Left hindlimb (tissue), 1 donor: ENCODE measurements at places on chromosomes 11 and 22.

DNA sequence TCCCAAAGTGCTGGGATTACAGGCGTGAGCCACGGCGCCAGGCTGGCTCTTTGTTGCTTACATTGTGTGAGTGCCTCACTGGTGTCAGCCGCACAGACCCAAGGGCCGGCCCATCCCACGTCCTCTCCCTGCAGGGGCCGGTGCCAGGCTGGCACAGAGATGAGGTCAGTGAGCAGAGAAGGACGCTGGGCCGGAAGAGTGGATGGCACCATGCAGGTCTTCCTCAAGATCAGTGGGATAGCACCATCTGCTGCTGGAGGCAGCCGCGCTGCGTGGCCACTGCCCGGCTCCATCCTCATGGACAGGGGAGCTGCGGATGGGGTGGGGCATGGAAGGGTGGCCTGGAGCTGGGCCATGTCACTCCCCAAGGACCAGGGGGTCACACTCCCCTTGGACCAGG is 22.0 kb upstream of the FGF4 start:
- DNase-seq, result no peak

DNA sequence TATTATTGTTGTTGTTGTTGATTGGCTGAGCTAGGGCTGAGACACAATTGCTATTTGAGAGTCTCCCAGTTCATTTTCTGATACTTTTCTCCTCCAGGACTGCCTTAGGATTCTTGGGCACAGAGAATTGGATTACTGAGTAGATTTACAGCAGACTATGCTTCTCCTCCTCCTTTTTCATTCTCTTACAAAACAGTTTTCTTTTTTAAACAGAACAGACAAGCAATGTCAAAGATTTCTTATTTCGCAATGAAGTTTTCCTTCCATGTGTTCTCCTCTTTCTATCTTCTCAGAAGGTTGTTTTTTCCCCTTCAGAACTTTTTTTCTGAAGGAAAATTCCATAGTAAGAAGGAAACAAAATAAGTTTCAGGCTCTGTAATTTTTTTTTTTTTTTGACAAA is 19.8 kb upstream of the TIMP3 start:
- DNase-seq, result no peak

DNA sequence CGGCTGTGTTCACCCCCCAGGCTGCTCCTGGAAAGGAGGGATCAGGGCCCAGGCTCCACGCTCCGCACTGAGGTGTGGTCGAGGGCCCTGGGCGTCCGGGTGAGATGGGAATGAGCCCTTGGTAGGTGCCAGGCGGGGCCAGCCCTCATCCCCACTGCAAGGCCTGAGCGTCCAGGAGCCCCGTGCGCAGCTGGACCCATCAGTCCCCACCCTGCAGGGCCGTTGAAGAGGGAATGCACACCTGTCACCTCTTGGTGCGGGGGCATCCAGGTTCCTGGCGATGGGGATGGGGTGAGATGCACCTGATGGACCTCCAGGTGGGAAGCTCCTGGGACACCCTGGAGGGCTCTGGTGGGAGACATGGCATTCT is 72.2 kb downstream of the KCNQ1 start:
- peak; percentile 13 for DNase-seq

DNA sequence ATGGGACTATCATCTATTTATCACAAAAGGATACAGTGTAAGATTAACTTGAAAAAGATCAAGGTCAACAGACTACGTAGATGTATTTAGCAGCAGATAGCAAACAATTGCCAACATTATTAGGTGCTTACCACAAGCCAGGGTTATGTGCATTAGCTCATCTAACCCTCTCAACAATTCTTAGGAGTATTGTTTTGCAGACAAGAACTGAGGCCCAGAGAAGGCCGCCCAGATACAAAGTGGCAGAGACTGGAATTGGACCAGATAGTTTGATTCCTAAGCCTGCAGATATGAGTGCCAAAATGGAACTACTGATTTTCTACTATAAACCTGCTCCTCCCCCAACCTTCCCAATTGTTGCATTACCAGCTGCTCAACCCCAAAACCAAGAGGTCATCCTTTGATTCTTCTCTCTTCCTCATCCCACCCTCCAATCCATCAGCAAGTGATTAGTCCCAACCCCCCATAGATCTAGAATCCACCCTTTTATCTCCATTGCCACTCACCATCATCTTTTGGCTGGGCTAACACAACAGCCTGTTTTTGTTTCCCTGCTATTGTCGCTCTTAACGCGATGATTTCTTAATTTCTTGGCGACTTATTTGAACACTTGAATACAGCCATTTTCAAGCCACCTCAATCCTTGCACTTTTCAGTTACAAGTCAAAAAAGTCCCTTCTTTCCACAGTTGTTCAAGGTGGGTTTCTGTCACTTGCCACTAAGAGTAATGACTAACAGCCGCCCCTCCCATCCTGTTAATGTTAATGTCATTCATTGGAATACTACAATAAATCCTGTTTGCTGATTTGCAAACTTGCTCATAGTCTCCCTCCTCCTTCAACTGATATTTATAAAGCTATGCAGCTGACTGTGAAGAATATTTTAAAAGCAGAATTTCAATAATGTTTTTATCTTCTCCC is 2.7 kb downstream of the TMEM123 start:
- no peak for DNase-seq

- DNase-seq, result no peak
These were observed 4.6 kb downstream of the PRG3 start for GRCh38 chr11:57376095-57377090.

- DNase-seq, result no peak
These were observed 45.5 kb downstream of the CACNA1I start for GRCh38 chr22:39616051-39616450.

- DNase-seq, result no peak
These were observed 76.7 kb upstream of the BLID start for GRCh38 chr11:122192634-122193255.

GRCh38 chr11:112965656-112966055 is 4.4 kb downstream of the NCAM1 start:
- peak; percentile 43 for DNase-seq

DNA sequence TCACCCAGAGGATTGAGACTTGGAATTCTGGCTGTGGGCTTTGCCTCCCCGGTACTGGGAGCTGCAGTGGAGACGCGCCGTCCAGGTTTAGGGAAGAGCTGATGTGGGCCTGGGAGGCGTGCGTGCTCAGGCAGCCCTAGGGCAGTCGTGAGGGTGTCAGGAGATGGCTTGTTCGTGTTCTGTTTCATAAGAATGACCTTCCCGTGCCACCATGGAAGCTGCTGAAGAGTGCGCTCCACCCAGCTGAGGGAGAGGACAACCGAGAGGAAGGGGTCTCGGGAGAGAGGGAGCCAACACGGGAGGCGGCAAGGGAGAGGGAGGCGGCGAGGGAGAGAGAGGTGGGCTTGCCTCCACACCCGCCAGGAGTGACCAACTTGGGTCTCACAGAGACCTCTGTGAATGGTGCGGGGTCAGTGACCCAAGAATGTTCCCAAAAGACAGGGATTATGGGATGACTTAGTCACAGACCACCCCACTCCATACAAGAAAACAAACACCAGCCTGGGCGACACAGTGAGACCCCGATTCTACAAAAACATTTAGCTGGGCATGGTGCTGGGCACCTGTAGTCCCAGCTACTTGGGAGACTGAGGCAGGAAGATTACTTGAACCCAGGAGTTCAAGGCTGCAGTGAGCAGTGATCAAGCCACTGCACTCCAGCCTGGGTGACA is 14.7 kb upstream of the TRMU start:
- no peak for DNase-seq

- peak; percentile 92 for DNase-seq
These were observed at the start of gene HIPK3 for GRCh38 chr11:33257160-33257896. Gene HIPK3 (plus strand): TSS chr11:33257381.

DNA sequence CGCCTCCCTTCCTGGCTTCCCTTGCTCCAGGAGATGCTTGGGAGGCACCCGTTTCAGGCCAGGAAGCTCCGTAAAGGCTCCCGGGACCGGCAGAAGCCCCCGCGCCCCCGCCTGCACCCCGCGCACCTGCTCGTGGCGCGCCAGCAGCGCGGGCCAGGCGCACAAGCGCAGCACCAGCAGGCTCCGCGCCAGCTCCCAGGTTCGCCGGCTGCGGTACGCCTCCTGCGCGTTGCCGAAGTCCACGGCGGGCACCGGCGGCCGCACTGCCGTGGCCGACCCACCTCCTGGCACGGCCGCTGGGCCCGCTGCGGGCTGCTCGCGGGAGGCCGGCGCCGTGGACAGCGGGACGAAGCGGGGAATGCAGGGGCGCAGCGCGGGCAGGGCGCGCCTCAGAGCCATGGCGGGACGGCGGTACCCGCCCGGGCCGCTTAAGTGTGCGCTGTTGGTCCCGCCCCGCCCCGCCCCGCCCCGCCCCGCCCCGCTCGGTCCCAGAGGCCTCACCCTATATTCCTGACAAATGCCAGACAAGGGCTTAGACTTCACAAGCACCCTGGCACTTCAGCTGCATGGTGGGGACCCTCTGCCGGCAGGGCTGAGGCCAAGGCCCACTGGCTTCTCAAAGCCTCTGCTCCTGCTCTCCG is at the start of gene PRODH:
Gene PRODH (minus strand): TSS at position 405 of the 641 bp plus-strand sequence. CDS start 6 bp downstream, at position 399.
- no peak for DNase-seq

- DNase-seq, result no peak
These were observed 16.8 kb downstream of the SERPING1 start for GRCh38 chr11:57614234-57614772.

GRCh38 chr11:22901603-22902002 is 41.3 kb upstream of the CCDC179 start:
- no peak for DNase-seq

DNA sequence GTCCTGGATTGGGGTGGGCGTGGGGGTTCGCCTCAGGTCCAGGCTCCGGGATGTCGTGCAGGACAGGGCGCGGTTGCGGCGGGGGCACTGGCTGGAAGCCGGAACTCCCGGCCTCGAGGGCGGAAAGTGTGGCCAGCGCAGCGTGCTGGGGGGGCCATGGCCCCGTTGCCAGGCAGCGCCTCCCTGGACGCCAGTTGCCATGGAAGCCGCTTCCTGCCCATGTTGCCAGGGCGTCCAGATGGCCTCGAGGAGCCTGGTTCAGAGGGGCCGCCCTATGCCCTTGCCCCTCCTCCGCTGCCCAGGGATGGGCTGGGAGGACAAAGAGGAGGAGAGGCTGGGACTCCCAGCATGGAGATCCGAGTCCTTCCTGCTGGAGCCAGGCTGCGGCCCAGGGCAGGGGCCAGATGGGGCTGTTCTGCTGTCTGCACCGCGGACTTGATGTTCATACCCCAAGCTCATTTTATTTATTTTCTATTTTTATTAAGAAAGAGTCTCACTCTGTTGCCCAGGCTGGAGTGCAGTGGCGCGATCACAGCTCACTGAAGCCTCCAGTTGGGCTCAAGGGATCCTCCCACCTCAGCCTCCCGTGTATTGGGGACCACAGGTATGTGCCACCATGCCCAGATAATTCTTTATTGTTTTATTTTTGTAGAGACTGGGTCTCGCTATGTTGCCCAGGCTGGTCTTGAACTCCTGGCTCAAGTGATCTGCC is 4.6 kb upstream of the CCDC188 start:
- DNase-seq, result peak; percentile 69

- DNase-seq, result no peak
These were observed 414.6 kb upstream of the LUZP2 start for GRCh38 chr11:24082241-24082640.

GRCh38 chr11:10601837-10602236 is 33.4 kb upstream of the LYVE1 start:
- DNase-seq, result no peak

DNA sequence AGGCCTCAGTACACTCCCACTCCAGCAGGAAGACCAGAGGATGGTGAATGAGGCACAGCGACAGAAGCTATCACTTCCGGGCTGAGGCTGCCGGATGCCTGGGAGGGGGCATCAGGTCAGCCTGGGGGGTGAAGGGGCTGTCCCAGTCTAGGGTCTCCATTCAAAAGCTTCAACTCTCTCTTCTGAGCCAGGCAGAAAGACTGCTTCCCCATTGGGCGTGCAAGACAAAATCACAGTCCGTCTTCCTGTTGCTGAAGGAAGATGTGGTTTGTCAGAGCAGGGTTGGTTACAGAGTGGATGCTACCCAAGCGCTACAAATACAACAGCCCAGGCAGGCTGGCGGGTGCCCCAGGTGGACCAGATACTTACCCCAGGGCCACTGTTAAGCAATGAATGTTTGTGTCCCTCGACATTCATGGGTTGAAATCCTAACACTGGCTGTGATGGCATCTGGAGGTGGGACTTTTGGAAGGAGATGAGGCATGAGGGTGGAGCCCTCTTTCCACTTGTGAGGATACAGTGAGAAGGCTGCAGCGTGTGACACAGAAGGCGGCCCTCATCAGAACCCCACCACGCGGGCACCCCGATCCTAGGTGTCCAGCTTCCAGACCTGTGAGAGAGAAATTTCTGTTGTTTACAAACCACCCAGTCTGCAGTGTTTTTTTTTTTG is 12.0 kb downstream of the UPK3A start:
- DNase-seq, result no peak

- peak; percentile 92 for DNase-seq
These were observed 399 bp downstream of the ZNF143 start for GRCh38 chr11:9461063-9461759.
